NCI-H774 (cell line): ENCODE measurements at places on chromosomes 5 and 9.

DNA sequence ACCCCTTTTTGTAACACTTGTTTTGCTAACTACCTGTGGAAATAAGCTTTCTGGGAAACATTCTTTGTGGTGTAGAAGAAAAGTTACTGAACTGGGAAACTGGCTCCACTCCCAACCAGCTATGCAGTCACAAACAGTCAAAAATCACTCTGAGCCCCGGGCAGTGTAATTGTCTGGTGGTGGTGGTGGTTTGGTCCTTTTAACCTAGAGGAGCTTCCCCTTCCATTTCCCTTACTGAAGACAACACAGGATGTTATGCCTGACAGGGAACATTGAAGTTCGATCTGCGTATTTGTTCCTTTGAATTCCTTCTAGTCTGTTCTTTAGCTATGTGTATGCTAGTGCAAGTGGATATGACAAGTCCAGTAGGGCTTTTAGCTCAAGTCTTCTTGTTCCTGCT lies 56.8 kb upstream of the TBCA start:
- DNase-seq, result no peak

DNA sequence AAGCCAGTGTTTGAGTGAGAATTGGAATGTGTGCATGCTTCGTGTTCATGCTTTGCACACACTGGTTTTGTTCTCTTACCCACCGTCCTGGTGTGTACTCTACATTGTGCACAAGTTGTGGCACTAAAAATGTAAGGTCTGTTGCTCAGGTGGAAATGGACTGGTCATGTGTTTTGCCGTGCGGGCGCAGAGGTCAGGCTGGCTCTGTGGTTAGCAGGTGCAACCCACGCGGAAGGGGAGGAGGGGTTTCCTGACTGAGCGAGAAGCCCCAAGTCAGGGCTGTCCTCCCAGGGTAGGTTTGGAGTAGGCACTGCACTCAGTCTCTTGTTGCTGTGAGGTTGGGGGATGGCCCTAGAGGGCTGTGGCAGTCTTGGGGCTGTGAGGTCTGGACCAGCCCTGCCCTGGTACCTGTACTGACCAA lies 86.6 kb downstream of the EHMT1 start:
- no peak for DNase-seq

- DNase-seq, result no peak
Measured at GRCh38 chr9:93128715-93129224, 5.3 kb downstream of the NINJ1 start.

DNA sequence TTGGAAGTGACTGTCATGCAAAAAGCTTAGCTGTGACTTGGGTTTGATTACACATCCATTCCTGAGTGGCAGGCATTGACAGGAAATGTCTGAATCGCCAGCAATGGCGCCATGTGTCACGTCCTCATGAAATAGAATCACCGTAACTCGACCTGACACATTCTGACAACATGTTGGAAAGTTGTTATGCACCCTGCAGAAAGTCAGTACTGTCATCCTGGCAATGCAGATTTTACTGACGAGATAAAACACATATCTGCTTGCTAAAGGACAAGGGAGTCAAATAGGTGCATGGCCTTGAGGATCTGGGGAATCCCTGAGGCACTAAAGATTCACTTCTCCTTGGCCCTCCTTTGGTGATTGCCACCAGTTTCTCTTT lies 344.2 kb downstream of the SPATA31D1 start:
- peak; percentile 11 for DNase-seq

DNA sequence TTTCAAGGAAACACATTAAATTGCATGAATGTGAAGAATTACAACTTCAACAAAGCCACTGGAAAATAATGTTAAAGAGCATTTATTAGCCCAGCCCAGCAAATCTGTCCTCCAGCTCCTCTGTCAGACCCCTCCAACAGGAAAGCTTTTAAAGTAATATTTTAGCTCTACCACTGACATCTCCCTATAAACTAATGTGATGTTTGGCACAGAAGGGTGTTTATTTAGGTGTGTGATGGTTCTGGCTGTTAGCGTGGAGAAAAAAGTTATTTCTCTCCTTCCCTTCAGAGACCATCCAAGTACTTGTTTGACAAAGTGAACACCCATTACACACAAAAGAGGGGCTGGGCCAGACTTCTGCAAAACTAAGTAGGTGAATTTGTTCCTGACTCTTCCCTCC lies 111.9 kb upstream of the TARS1 start:
- DNase-seq, result no peak

DNA sequence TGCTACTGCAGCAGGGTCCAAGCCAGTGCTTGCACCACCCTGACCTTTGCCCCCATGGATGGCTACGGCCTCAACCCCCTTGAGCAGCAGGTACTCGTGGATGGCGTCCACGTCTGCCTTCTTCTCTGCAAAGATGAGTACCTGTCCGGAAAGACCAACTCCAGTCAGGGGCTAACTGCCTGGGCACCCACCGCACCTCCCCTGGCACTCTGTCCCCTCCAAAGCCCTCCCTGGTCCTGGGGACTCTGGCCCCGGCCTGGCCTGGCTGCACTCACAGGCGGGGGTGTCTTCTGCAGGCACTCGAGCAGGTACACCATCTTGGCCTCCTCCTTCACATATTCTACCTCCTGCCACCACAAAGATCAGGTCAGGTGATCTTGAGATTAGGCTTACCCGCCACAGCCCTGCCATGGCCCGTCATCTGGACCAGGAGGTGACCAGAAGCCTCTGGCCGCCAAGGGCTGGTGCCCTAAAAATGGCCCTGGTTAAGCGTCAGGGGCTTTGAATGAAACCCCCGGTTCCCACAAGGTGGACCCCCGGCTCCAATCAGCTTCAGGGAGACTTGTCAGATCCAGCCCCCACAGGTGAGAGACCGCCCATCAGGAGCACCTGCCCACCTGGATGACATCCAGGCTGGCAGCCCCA lies 3.2 kb upstream of the DOK3 start:
- no peak for DNase-seq

GRCh38 chr5:87499478-87500410 lies 87.0 kb upstream of the CCNH start:
- no peak for DNase-seq

DNA sequence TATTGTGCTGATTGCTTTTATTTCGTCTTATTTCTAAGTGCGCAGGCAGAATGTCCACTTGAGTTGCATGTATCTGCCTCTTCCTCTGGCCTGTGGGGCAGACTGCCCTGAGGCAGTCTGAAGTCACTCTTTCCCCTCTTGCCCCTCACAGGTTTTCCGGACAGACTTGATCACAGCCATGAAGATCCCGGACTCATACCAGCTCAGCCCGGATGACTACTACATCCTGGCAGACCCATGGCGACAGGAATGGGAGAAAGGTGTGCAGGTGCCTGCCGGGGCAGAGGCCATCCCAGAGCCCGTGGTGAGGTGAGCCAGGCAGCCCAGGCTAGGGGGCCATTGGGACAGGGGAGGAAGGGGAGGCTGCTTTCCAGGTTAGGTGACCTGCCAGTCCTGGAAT lies 26.4 kb downstream of the JADE2 start:
- DNase-seq, result no peak

DNA sequence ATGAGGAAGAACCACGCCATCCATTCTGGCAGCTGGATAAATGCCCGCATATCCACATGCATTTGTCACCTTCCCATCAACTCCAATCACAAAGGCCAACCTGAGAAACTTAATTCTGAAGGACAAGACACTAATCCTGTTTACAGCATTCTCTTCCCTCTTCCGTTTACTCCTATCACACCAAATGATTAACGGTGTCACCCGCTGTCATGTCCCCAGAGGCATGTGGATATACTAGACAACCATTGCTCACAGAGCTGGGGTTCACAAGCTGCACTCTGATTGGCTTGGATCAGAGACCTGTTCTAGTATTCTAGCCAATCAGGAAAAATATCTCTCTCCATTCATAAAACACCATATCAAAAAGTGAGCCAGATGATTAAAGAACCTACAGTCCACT lies 3.6 kb downstream of the MACROH2A1 start:
- DNase-seq, result no peak

- no peak for DNase-seq
Measured at GRCh38 chr5:137497396-137498290, 1.5 kb downstream of the SPOCK1 start.

GRCh38 chr5:56480705-56481427 lies 247.7 kb upstream of the ANKRD55 start:
- DNase-seq, result no peak

- DNase-seq, result no peak
Measured at GRCh38 chr5:174384509-174384947, 339.0 kb downstream of the NSG2 start.

DNA sequence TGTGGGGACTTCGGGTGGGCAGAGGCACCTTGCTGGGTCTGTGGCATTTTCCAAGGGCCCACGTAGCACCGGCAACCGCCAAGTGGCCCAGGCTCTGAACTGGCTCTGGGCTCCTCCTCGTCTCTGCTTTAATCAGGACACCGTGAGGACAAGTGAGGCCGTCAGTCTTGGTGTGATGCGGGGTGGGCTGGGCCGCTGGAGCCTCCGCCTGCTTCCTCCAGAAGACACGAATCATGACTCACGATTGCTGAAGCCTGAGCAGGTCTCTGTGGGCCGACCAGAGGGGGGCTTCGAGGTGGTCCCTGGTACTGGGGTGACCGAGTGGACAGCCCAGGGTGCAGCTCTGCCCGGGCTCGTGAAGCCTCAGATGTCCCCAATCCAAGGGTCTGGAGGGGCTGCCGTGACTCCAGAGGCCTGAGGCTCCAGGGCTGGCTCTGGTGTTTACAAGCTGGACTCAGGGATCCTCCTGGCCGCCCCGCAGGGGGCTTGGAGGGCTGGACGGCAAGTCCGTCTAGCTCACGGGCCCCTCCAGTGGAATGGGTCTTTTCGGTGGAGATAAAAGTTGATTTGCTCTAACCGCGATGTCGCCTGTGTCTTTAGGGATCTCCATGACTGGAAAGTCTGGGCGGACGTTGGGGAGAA lies 5.8 kb downstream of the DPP7 start:
- no peak for DNase-seq

- no peak for DNase-seq
Measured at GRCh38 chr5:132179405-132179804, 48.2 kb downstream of the P4HA2 start.

DNA sequence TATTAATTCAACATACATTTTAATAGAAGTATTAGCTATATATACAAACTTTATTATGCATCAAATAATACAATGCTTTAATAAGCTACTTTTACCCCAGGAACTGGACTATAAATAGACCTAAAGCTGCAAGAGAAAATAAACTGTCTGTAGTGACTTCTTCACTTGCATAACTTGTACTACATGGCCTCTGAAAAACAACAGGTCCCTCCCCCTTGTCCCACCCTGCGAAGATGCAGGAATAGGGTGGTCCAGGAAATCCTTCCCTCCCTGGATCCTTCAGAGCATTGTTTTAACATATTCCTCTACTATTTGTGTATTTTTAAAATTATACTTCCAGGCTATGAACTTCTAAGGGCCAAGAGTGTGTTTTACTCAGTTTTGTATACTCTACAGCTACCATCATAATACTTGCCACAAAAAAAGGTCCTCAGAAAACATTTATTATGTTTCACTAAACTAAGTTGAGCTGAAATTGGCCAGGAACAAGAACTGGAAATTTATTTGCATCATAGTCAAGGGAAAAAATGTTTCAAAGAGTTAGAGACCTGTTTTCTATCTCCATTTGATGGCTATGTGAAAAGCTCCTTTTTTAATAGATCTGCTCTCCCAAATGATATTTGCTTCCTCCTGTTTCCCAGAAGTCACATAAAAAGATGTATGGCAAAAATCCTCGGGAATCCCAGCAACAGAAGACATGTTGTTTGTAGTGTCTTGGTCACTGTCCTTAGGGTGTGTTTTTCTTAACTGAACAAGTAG lies 15.2 kb upstream of the SELENOP start:
- no peak for DNase-seq

GRCh38 chr5:21644032-21644431 lies 1209.1 kb downstream of the CDH12 start:
- no peak for DNase-seq

DNA sequence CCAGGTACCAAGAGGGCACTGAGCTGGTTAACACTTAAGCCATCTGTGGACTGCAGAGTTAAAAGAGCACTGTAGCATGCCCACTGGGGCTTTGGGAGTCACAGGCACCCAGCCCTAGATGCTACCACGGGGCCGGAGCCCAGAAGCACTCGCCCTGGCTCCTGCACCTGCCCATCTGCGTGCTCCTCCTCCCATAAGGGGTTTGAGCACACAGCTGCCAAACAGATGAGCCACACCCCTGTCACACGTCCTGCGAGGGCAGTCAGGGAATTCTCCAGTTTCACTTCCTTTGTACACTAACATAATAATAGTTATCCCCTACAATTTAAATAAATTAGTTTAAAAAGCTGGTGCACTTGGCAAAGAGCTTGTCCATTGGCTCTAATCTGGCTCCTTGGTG lies 4.5 kb upstream of the PCA3 start:
- peak; percentile 26 for DNase-seq

DNA sequence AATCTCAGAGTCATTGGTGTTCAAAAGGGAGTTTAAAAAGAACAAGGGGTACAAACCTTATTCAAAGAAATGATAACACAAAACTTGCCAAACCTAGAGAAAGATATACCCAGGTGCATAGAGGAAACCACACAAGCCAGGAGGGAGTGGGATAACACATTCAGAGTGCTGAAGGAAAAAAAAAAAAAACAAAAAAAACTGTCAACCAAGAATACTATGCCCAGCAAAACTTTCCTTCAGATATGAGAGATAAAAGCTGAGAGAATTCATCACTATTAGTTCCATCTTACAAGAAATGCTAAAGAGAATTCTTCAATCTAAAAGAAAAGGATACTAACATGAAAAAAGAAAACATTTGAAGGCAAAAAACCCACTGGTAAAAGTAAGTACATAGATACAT lies 11.5 kb upstream of the TESK1 start:
- no peak for DNase-seq

DNA sequence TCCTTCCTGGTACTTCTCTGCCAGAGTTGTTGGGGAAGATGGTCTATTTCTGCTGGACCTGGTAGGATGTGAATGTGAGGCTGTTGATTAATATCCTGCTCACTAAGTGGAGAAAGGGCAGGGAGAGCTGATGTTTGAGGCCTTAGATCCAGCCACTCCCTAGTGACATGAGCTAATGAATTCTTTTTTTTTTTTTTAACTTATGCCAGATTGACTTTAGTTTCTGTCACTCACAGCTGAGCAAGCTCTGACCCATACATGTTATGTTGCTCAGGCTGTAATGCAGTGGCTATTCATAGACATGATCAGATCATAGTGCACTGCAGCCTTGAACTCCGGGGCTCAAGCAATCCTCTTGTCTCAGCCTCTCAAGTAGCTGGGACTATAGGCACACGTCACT lies 75.1 kb upstream of the SPRY4 start:
- no peak for DNase-seq
